ENCODE measurements at places on chromosomes 6 and 20.

GRCh38 chr6:149384464-149384863 lies 15.6 kb upstream of the SUMO4 start:
- no peak for DNase-seq

DNA sequence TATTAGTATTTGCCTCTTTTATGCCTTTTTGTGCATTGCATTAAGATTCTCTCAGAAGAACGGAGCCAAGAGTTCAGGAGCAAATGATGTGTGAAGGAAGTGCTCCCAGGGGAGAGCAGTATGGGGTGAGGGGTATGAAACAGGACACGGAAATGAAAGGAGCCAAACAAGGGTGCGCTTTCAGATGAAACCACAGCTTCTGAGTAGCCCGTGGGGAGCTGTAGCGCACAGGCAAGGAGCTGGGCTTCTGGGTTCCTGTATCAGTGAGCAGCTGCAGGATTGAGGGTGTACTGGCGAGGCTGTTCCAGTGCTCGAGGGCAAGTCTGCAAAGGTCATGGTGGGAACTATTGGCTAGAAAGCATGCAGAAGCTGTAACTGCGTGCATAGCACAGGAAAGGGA lies 25.4 kb downstream of the ANKEF1 start:
- no peak for DNase-seq

DNA sequence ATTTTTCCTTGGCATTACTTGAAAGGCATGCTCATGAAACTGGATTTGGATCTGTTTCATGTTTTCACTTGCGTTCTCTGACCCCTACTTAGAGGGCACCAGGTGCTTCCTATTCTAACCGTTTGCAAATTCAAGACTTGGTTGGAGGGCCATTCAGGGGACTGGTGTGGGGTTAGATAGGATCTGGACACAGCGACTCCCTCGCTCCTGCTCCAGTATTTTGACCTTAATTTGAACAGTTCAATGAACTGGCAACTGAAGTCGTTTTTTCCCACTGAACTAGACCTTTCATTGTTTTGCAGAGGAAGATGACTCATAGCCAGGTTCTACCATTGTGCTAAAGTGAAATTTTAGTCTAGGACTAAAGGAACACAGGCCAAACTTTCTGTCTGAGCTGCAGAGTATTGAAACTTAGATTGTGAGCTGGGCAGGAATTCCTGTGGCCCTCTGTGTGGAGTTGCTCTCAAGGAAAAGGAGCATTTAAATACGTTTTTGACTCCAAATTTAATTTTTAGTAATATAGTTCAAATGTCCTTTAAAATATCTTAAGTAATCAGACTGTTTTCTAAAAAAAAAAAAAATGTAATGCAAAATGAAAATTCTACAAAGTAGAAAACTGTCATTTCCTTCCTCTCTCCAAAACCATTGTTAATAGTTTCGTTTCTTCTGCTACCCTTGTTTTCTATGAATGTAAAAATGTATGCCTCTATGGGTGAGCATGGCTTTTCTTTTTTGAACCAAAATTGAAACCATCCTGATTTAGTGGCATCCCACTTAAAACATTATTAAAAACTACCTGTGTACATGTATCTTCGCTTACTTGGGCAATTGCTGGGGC lies 64.8 kb downstream of the UTRN start:
- DNase-seq, result no peak

DNA sequence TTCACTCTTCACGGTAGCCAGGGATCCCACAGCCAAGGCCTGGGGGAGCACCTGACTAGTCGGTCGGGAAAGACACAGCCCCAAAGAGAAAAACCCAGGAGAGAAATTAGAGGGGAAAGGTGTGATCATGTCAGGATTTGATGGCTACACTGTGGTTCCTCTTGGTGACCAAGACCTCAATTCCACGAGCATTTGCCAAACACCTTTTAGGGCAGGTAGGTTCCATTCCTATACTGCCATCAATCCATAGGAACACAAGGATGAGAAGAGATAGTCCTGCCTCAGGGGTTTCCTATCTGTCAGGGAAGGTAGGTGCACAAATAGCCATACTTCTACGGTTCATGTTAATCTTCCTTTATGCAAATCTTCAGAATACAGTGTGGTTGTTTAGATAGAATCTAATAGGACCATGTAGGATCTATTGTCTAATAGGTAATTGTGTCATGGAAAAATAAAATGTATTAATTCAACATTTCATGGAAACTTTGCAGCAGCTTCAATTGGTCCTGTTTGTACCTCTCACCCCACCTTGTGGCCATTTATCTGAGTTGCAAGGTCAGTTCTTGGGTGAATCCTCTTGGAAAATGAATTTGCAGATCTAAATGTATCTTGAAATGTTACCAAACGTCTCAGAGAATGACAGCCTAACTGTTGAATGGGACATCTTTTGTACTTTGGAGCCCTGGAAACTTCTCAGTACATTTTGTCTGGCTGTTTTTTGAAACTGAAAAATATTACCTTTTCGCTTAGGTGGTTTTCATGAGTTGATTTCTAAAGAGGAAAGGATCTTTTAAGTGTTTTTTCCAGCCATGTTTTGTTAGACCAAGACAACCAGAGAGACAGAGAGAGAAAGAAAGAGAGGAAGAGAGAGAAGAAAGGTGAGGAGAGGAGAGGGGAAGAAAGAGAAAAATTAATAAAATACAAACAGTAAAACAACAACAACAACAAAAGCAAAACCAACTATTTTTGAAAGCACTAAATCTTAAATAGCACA lies 33.7 kb upstream of the IYD start:
- no peak for DNase-seq

GRCh38 chr6:110693994-110694393 lies 121.3 kb downstream of the CDK19 start:
- no peak for DNase-seq

GRCh38 chr6:14652536-14652935 lies 535.0 kb downstream of the CD83 start:
- no peak for DNase-seq

DNA sequence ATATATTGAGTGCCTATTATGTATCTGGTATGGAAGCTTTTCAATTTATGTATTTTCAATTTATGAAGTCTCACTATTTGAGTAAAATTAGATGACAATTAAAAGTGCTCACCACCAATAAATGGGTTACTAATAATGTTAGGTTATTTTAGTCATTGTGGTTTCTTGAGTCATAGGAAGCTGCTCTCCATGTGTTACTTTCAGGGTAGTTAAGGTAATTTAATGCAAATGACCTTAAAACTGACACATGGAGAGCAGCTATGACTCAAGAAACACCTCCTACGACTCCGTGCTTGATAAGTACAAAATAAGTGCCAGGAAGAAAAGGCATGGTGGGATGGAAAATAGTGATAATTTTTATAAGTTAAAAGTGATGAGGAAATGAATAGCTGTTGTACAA lies 16.5 kb upstream of the TINAG start:
- DNase-seq, result no peak

Measured in T-helper 17 cell (primary cell).